ENCODE measurements at places on chromosomes 13 and 19.

GRCh38 chr13:85013006-85013405 lies 786.2 kb downstream of the SLITRK6 start:
- no peak for DNase-seq

DNA sequence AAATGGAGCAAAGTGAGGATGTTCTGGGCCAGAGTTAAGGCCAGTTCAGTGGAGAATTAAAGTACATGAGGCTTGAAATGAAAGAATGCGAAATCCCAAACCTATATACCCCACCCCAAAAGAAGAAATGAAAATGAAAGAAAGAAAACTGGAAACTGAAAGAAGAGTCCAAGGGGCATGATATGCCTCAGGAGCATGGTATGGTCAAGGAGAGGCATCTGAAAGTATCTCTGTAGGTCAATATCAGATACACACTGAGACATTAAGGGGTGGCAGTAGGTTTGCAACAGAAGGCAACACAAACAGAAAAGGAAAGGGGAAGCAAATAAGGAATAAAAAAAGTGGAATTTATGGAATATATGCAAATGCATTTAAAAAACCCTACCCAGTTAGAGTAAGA lies 166.5 kb downstream of the COG6 start:
- no peak for DNase-seq

DNA sequence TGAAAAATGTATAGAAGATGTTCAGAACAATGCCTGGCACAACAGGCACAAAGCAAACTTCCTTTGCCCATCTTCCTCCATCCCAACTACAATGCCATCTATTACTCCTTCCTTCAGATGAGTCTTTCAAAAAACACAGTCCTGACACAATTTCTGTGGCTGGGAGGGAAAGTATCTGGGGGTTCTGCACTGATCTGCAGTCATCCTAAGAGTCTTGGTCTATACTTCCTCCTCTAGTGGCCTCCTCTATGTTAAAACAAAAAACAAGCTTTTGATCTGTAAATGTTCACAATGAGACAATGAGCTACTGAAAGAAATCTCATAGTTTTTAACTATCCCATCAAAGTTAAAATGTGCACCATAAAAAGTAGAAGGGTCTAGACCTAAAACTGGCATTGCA lies 44.8 kb downstream of the USP12 start:
- no peak for DNase-seq

DNA sequence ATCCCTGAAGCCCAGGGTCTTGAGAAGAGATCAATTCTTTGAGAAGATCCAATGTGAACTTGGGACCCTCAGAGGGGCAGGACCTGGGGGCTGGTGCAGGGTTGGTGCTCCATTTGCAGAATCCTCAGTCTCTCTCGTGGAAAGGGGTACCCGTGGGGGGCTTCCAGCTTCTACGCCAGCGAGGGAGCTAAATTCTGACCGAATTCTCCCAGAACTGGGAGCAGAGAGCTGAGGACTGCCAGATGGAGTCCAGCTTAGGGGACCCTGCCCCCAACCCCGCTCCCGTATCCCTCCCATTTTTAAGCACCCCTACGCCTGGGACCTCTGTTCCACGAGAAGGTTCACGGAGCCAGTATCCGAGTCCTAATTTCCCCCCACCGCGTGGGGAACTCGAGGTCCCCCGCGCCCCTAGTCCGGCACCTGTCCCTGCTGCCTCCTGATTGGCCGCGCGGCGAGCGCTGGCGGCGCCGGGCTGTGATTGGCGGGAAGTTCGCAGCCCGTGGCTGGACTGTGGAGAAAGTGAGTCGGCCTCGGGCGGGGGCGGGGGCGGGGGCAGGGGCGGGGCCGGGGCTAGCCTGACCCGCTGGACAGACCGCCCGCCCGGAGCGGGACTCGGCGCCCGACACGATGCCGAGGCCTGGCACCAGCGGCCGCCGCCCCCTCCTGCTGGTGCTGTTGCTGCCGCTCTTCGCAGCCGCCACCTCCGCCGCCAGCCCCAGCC lies 4.4 kb upstream of the LTBP4 start:
- DNase-seq = no peak

DNA sequence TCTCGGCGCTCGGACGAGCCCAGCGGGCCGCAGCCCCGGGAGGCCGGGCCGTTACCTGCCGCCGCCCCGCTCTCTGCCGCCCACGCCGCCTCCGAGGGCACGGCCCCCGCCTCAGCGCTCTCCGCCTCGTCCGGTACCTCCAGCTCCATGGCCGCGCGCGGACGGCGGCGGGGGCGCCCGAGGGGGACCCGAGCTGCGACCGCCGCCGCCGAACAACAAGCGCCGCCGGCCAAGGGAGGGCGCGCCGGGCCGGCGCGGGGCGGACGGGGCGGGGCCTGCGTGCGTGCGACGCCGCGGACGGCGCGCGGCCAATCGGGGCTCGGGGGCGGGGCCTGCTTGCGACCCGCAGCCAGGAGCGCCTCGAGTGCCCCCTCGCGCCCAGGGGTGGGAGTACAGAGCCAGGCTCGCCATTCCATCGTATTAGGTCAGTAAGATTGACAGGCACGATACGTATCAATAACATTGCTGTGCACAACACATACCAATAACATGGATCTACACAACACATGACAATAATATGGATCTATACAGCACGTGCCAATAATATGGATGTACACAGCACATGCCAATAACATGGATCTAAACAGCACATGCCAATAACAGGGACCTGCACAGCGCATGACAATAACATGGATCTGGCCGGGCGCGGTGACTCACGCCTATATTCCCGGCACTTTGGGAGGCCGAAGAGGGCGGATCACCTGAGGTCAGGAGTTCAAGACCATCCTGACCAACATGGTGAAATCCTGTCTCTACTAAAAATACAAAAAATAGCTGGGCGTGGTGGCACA lies at the start of gene PIP5K1C:
Gene PIP5K1C, minus strand, starts transcription at position 227 of the 791 bp plus-strand sequence. Its CDS starts 78 bp downstream, at position 149.
- peak; percentile 96 for DNase-seq

DNA sequence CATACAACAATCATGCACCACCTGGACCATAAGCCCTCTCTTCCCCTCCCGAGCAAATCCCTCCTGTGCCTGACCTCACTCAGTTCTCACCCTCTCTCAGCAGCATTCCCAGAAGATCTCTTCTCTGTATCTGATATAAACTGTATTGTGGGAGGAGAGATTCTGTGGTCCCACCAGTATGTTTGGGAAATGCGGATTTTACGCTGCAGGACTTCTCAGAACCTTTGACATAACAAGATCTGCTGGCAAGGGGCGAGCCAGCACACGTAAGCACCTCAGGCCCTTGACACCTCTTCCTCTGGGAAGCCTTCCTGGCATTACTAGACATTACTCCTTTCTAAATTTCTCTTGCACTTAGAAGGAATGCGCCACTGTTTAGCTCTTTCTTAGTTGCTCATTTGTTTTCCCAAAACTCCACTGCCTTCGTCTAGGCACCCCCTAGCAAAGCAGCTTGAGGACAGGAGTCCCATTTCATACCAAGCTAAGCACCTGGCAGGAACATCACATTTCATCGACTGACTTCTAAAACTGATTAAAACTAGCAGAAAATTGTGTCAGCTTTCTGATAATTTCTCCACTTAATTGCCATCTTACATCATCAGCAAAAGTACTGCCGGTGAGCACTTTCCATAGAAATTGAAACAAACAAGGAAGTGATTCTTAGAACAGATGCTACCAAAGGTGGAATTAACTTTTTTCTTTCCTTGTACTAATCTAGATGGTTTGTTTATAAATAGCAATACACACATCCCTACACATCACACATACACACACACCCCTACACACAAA lies 63.2 kb downstream of the CCDC70 start:
- DNase-seq = no peak

DNA sequence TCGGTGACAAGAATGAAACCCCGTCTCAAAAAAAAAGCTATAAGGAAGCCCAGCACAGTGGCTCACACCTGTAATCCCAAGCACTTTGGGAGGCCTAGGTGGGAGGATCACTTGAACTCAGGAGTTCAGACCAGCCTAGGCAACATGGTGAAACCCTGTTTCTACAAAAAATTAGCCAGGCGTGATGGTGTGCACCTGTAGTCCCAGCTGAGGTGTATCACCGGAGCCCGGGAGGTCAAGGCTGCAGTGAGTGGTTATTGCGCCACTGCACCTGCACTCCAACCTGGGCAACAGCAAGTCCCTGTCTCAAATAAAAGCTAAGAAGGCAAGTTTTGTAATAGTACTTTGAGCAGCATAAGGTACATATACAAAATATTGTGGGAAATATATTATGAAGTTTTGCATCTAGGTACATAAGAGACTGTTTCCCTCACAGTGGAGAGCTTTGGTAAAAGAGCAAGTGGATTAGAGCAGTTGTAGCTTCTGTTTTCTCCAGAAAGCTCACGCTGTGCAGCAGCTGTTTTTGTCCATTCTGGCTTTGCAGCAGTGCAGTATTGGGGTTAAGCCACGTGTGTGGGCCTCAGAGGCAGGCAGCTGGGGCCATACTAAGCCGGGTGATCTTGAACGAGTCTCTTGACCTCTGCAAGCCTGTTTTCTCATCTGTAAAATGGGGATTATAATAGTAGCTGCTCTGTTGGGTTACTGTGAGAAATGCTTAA lies 35.4 kb downstream of the ARHGAP35 start:
- no peak for DNase-seq

- DNase-seq = no peak
Measured at GRCh38 chr19:49880162-49880869, 2.8 kb downstream of the TBC1D17 start.

DNA sequence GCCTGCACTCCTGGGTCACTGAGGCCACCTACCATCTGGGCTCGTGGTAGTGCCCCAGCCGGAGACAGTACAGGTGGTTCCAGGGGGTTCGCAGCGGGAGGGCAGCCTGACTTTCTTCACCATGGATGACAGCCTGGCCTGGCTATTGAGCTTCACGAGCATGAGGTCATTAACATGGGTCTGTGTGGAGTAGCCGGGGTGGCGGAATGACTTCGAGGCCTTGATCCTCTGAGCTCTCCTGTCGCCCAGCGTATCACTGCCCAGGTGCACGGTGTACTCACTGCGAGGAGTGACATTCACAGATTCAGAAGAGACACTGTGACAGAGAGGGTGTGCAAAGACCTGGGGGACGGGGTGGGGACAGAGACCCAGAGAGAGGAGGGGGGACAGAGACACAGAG lies 3.5 kb downstream of the KLK7 start:
- DNase-seq = no peak

DNA sequence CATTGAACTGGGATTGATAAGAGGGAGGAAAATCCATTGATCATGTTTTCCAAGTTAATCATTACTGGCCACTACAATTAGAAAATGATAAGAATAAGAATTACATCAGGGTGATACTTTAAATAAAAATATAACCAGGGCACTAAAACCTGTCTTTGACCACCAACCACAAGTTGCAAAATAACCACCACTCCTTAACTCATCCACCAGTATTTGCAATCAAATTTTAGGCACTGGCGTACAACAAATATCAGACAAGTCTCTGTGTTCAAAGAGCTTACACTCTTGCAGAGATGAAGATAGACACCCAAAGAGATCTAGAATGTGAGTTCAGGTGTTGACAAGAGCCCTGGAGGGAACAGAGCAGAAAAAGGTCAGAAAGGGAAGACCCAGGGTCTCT lies 514 bp downstream of the CEACAM3 start:
- DNase-seq = no peak

- peak; percentile 49 for DNase-seq
Measured at GRCh38 chr19:50639121-50640112, at the start of gene SYT3. SYT3 (minus strand) TSS chr19:50639881; CDS start chr19:50637411, 2,470 bp downstream.

DNA sequence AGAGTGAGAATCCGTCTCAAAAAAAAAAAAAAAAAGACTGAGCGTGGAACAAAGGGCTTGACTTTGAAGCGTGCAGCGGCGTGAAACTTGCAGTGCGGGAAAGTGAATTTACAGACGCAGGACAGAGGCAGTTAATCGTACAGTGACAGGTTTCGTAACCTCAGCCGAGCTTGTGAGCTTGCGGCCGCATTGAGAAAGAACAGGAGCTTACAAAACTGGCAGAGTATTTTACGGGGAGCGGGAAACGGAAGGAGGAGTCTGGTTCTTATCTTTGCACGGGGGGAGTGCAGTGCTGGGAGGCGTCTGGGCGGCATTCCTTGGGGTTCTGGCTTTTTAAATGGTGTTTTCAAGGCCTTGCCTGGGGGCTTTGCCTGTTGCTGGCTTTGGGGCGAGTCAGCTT lies 6.0 kb upstream of the BSG start:
- no peak for DNase-seq

DNA sequence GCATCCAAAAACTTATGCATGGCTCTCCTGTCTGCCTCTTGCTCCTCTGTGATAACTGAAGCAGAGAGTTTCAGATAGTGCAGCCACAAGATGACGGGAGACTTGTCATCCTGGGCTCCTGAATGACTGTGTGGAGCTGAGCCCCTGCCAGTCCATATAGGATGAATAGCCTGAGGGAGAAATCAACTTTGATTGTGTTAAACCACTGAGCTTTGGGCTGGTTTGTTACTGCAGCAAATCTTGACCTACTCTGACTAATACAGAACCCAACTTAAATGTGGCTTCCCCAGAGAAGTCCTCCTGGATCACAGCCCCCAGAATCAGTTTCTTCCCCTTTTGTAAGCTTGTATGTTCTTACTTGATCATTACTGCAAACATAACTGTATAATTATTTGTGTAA lies 11.2 kb upstream of the ATG4D start:
- DNase-seq = no peak

- no peak for DNase-seq
Measured at GRCh38 chr13:18936104-18936503, 245.5 kb downstream of the TUBA3C start.

DNA sequence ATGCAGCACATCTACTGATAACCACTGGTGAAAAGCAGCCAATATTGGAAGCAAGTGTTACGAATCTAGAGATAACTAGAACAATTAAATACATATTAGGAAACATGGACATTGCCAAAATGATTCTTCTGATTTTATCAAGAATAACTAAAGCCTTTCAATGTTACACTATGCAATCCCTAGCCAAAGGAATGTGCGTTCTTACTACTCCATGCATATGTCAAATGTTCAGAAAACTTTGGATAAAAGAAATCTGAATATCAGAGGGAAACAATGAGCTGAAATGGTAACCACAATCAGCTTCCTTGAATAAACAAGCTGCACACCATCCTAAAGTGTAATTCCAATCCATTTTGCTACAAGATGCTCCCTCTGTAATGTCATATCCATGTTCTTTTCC lies 951 bp upstream of the POSTN start:
- DNase-seq = no peak

- no peak for DNase-seq
Measured at GRCh38 chr13:113839536-113840204, 24.2 kb downstream of the GAS6 start.

- no peak for DNase-seq
Measured at GRCh38 chr19:46426506-46427162, 2.1 kb downstream of the PNMA8C start.

DNA sequence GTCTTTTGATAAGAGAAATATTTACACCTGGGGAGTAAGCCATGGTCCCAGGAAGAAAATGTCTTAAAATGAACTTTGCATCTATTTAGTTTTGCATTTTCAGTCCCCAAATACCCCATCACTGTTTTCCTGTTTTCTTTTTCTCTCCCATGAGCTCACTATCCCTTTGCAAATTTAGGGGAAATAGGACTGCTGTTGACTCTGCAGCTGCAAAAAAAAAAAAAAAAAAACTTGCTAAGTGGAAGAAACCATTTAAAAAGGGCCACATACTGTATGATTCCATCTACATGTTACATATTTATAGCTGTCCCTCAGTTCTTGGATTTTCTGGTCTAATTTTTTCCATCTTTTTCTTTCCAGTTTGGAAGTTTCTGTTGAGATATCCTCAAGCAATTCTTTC lies 98.2 kb upstream of the SERP2 start:
- DNase-seq = no peak

Measured in stimulated activated CD4-positive, alpha-beta T cell treated with anti-CD3 and anti-CD28 coated beads, Interleukin-12 subunit alpha, Interleukin-12 subunit beta, amount 100 ng/mL, for 4 hours (primary cell).